ENCODE measurements at places on chromosomes 3 and 15. TPM values are rescaled to one million over a fixed set of nuclear protein-coding genes. Genes with fewer than 3 reads are reported as not detected.

DNA sequence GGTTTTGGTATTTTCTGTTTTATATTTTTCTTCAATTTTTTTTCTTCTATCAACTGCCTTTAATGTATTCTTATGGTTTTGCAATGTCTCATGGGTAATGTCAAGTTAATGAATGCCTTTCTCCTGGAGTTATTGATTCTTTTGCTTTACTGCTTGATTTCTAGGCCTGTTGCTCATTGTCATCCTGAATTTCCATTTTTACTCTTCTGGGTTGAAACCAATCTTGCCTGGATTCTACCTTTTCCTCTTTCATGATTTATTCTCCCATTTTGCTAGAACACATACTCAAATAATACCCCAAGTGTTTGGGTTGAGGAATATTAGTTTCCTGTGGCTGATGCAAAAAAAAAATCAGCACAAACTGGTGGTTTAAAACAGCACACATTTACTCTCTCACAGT, 315.2 kb upstream of the PDZRN3 start:
- no peak for DNase-seq

- DNase-seq: no peak
Measured at GRCh38 chr15:66098022-66098363, 155.6 kb downstream of the MEGF11 start.

- no peak for DNase-seq
Measured at GRCh38 chr15:69616558-69616957, 163.9 kb downstream of the RPLP1 start.

Gene FGF7
- 0.15 TPM for total RNA-seq

Gene PDZRN3
- 0.17 TPM for total RNA-seq
